Common myeloid progenitor, CD34-positive (primary cell): ENCODE measurements at places on chromosomes 13 and 19.

DNA sequence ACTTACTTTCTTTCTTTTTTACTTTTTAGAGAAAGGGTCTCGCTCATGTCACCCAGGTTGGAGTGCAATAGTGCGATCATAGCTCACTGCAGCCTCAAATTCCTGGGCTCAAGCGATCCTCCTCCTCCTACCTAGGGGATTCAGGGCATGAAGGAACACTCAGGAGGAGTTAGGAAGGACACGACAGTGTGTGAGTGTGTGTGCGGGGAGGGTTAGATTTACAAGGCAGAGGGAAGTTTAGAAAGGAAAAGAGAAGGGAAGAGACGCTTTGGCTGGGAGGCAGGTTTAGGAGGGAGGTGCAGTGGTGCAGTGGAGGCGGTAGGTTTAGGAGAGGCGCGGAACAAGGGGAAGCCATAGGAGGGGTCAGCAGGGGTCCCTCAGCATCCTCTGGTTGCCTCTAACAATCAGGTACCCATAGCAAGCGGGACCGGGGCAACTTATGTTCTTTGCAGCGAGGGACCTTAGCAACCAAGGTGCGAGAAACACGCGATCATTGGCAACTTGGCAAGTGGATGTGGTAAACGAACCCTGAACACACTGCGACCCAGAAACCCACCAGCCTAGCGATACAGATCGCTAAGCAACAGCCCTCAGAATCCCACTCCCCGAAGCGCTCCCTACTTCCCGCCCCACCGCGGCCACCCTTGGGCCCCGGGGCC, 501 bp downstream of the SIRT2 start:
- DNase-seq, result no peak

DNA sequence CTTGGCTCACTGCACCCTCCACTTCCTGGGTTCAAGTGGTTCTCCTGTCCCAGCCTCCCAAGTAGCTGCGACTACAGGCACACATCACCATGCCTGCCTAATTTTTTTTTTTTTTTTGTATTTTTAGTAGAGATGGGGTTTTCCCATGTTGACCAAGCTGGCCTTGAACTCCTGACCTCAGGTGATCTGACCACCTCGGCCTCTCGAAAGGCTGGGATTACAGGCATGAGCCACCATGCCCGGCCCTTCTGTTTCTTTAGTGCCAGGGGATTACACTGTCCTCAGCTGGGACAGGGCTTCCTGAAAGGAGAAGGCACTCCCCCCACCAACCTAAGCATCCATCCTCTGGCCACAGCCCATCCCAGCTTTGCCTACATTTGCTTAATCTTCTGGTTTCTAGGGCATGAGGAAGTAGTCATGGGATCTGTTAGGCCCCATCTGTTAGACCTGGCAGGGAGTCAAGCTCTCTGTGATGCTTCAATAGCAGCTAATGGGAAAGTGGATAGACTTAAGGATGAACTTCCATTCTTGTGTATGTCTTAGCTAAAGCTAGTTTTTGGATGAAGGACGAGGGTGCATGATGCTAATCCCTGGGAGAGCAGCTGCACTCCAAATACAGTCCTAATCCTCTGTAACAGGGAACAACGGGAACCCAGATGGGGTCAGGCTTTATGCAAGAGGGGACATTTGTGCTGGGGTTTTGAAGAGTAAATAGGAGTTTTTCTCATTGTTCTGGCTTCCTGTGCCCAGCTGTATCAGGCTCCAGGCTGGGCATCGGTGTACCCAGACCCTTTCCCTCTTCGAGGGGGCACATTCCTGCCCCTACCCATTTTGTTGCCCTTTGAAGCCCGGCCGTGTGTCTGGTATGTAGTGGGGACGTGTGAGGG, 2.6 kb downstream of the VAV1 start:
- peak; percentile 88 for DNase-seq

DNA sequence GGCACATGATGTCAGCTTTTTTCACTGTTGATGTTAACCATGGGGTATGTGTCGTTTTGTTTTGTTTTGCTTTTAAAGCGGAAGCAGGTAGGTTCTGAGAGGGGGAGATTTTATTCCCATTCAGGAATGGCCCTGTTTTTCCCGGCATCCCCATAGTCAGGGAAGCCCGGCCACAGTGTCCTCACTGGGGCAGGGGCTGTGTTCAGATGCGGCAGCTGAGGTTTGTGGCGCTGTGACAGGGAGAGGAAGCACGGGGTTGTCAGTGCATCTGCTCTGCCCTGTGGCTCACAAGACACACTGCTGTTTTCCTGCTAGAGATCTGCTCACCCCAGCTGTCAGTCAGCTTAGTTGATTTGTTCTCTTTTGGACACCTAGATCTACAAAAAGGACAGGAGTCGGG, 27.6 kb downstream of the ANKRD27 start:
- no peak for DNase-seq

GRCh38 chr13:37306778-37307544, 201.5 kb upstream of the CSNK1A1L start:
- no peak for DNase-seq
